ENCODE measurements at places on chromosomes 7 and 10.

DNA sequence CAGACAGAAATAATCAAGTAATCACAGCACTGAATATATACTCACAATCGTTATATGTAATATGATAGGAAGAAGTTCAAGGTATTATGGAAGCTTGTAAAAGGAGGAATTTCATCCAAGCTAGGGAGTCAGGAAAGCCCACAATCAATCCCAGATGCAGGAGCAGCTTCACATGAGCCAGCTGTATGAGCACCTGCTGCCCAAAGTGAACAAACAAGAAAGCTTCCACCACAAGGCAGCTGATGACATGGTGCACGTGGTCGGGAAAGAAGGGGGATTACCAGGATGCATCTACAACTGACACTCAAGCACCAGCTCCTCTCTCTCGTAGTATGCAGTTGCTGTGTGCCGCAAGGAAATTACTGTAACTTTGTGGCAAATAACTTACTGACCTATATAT is 225.2 kb downstream of the XPNPEP1 start:
- DNase-seq: no peak

GRCh38 chr10:121911421-121911697 is 16.5 kb downstream of the ATE1 start:
- DNase-seq: no peak

DNA sequence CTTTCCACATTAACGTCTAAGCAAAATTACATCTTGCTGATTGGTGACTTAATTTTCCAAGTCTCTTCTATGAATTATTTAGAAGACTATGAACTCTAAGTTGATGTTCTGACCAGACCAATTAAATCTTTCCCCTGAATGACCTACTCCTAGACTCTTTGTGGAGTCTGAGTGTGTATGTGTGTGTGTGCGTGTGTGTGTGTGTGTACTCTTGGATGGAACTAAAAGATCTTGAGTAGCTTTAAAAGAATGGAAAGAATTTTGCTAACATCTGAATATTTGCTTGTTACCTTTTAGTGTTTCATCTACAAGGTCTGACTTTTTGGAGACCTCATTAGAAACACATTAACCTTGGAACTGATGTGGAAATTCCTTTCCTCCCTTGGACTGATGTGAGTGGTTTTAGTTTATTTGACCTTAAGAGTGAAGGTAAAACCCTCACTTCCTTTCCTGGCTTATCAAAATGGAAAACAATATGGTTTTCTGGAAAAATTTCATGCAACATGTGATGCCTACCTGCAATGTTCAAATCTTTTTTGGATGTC is 257.1 kb downstream of the GATA3 start:
- DNase-seq: no peak

- DNase-seq: no peak
Measured at GRCh38 chr10:27145937-27146336, 8.2 kb downstream of the YME1L1 start.

DNA sequence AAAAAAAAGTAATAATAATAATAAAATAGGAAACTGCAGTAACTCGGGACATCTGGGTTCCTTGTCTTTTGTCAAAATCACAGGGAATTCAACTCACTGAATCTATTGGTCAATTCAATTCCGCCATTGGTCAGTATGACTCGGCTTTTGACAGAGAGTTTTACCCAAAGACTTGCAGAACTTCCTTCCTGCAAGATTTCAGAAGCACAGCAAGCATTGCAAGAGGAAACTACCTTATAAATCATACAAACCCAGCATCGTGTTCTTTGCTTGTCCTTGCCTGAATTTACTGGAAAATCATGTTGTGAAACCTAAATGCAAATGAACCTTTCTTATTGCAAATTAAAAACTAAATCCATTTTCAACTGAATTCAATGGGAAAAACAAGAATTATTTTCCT is 15.5 kb downstream of the KLF6 start:
- no peak for DNase-seq

GRCh38 chr7:83852136-83852535 is 203.2 kb upstream of the SEMA3E start:
- DNase-seq: no peak

DNA sequence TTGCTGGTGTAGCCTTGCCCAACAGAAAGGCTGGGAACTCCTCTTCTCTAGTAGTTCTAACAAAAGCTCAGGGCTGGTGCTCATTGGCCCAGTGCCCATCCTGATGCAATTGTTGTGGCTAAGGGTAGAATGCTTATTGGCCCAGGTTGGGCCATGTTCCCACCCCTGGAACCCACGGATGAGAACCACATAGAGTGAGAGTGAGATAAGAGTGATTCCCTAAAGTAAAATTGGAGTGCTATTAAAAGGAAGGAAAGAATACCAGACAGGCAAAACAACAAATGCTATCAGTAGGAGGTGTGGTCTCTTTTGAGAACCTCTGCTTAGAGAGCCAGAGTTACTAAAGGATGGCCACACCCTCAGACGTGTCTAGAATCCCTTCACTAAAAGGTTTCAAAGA is 49.2 kb downstream of the LGI1 start:
- peak; percentile 38 for DNase-seq

DNA sequence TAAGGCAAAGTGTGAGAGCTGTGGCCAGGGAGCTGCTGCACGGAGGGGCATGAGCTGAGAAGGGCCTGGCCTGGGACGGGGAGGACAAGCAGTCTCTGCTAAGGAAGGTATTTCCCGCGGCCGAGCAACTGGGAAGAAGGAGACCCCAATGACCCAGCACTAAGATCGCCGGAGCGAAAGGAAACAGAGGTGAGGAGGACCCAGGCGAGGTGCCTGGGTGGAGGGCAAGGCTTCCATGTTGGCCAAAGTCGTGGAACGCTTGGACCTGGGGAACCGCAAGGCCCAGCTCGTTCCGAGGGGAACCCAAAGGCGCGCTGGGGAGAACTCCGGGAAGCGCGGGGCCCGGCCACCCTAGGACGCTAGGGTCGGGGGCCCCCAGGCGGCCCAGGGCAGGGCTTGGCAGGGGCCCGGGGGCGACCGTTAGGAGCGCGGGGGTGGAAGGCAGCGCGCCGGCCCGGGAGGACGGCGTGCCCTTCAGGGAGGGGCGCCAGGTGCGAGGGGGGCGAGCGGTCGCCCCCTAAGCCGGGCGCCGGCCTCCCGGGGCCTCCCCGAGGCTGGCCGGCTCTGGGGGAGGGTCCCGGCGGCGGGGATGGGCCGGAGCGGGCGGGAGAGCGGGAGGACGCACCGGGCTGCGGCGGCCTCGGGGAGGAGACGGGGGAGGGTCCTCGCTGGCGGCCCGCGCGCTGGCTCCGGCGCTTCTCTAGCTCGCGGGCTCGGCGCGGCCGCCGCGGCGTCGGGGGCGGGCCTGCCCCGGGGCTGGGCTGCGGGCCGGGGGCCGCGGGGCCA is 545 bp downstream of the GIGYF1 start:
- DNase-seq: no peak

GRCh38 chr7:28155964-28156363 is 24.6 kb downstream of the JAZF1 start:
- DNase-seq: peak; percentile 51

GRCh38 chr7:140239653-140239935 is 62.8 kb upstream of the KDM7A start:
- DNase-seq: no peak

DNA sequence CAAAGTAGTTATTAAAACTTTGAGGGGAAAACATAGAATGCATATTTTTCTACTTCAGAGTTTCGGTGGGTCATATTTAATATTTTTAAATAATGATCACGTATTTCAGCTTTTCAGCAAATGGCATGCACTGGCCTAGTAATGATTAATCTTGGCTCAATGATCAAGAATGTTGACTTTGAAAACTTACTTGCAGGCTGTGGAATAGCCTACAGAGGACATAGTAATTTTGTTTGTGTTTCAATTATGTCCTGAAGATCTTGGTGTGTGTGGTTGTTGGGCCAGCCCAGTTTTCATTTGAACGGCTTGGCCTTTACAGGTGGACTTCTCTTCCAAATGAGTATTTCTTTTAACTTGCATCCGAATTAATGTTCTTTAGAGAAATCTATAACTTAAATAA is 35.1 kb downstream of the ADD3 start:
- DNase-seq: no peak

- DNase-seq: no peak
Measured at GRCh38 chr7:151452680-151453325, 12.9 kb upstream of the CRYGN start.

GRCh38 chr10:130352291-130352645 is 216.1 kb downstream of the GLRX3 start:
- no peak for DNase-seq

DNA sequence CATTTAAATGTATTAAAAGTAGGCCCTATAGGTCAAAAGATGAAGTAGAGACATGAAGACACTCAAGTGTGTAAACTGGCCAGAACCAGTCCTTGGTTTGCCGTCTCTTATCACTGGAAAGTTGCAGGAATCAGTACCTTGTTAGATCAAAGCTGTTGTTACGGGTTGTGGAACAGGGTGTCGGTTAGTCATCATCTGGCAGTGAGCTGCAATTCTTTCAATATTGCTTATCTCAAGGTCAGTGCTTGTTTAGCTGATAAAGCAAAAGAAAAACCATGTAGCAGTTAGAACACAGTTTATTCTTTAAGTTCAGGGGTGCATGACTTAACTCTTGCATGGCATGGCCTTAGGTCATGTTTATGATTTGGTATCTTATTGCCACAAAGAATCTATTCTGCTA is 10.0 kb upstream of the SLC13A1 start:
- no peak for DNase-seq

DNA sequence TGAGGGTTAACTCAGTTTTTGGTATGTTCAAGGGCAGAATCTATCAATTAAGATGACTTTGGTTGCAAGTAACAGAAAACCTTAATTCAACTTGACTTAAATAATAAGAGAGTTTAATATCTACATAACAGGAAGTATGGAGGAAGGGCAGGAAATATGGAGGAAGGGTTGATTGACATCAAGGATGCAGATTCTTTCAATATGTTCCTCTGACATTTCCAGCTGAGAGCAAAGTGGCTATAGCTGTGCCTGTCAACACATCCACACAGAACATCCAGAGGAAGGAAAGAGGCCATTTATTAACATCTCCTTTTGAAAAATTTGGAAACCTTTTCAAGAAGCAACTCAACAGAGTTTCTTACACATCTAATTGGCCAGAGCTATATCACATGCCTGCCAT is 19.4 kb upstream of the RALA start:
- DNase-seq: no peak

GRCh38 chr7:102432442-102433218 is 745 bp upstream of the ORAI2 start:
- no peak for DNase-seq

- no peak for DNase-seq
Measured at GRCh38 chr7:6147627-6148026, 116.5 kb downstream of the ANKRD61 start.

DNA sequence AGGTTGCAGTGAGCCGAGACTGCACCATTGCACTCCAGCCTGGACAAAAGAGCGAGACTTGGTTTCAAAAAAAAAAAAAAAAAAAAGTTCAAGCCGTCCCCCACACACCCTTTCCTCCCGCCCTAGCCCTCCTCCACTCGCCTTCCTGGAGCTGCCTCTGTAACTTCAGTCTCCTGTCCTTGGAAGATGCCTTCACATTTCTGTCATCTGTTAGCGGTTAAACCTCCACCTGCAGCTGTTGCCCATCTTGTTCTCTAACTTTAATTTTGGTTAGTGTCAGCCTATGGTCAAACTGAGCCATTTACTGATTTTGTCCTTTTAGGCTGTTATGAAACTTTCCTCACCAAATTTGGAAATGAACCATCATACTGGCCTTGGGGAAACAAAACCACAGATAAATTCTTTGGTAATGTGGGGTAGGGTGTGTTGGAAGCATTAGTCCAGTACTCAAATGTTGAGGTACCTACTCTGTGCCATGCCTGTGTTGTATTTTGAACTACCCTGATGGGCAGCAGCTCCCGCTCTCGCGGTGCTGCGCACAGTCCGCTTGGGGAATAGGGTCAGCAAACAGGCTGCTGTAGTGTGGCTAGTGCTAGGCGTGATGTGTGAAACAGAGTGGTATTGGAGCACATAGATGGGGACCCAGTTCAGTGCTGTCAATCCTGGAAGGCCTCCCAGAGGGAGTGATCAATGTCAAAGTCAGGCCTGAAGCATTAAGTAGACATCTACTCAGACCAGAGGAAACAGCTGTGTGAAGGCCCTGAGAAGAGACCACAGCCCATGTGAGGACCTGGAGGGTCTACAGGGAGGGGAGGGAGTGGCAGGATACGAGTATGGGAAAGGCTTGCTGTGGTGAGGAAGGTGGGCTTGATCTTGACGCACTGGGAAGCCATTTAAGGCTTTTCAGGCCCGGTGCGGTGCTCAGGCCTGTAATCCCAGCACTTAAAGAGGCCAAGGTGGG is 26.9 kb downstream of the SFXN4 start:
- no peak for DNase-seq

DNA sequence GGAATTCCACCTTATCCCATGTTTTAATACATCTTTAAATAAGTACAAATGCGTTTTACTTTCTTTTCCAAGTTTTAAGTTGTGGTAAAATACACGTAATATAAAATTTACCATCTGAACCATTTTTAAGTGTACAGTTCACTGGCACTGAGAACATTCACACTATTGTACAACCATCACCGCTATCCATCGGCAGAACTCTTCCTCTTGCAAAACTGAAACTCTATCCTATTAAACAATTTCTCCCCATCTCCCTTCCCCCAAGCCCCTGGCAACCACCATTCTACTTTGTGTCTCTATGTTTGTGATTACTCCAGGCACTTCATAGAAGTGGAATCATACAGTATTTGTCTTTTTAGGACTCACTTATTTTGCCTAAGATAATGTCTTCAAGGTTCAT is 33.8 kb downstream of the HIP1 start:
- no peak for DNase-seq

DNA sequence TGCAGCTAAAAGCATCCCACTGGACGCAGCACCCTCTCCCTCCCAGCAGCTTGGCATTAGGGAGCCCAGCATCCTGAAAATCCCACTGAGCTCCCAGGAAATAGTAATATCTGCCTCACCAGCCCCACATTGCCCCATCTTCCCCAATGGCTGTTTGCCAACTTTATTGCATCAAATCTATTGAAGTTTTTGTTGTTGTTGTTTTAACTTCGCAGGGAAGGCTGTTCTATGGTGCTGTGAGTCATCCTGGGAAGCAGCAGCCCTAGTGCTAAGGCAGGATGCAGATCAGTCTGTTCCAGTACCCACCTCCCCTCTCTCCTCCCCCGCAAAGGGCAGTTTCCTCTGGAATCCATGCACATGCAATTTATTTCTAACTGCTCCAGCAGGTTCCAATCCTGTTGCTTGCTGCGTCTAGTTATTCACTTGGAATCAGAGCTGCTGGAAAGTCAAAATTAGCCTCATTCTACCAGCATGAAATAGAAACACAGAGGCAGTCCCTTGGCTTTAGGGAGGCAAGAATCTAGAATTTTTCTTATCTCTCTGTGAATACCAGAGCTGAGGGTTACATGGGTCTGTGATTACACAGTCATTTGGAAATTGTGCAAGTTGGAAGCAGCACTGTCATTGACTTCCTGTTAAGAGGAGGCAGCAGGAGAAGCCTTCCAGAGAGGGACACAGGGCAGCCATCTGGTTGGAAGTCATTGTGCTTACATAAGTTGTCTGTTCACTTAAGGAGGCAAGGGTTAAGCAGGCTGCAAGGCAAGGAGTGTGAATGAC is 115.9 kb upstream of the CACUL1 start:
- peak; percentile 86 for DNase-seq

DNA sequence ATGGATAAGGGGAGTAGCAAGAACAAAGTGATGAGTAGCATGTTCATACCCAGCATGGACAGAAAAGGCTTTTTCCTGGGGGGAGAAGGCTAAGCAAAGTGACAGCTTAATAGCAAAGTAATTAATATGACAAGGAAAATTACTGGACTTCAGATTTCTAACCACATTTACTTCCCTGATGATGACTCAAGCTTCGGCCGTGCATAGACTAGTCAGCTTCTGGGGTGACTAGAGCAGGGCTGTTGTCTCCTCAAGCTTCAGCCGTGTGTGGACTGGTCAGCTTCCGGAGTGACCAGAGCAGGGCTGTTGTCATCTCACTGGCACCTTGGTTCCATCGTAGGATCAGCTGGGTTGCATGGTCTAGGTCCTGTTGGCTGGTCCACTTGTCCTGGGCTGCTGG is 2.1 kb upstream of the ZNF117 start:
- DNase-seq: no peak
